ENCODE measurements at places on chromosomes 2 and 18.

- DNase-seq, result no peak
Observed at GRCh38 chr2:149766339-149766738, 178.8 kb upstream of the MMADHC start.

- DNase-seq, result no peak
Observed at GRCh38 chr2:176118601-176119339, 2.2 kb downstream of the HOXD10 start.

GRCh38 chr2:86037141-86037794 lies 68.4 kb downstream of the POLR1A start:
- peak; percentile 57 for DNase-seq

- no peak for DNase-seq
Observed at GRCh38 chr2:48059975-48060374, 153.7 kb upstream of the FBXO11 start.

GRCh38 chr2:110219496-110220189 lies 7.3 kb upstream of the MTLN start:
- no peak for DNase-seq

- peak; percentile 47 for DNase-seq
Observed at GRCh38 chr18:46073474-46074331, 1.6 kb upstream of the PSTPIP2 start.

DNA sequence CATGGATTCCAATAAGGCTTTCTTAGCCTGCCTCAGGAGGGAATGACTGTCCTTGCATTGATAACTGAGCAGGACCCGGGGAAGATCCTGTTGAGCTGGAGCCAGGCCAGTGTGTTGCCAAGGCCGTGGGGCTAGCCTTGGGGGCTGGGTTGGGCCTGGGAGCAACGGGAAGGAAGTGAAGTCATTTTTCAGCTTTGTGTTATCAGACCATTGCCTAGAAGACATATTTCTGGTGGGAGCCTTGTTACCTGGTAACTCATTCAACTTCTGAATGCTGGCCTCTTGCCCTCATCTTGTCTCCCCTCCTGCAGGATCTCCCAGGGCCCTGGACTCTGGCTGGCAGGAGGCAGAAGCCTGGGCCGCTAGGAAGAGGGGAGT lies 92.7 kb upstream of the MGAT5 start:
- no peak for DNase-seq

DNA sequence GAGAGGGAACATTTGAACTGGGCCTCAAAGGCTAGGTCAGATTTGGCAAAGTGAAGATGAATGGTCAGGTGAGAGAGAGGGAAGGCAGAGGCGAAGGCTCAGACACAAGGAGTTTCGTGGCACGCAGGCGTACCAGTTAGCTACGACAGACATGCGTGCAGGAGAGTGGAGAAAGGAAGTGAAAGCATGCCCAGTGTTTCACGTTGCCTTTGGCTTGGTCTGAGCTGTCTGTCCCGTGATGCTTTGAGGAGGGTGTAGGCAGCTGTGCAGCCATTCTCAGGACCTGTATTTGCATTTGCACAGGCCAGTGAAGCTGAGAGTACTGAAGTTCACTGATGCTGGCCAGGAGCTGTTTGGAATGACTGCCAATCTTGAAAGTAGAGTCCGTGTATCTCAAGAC lies 69.5 kb downstream of the HNRNPLL start:
- no peak for DNase-seq

DNA sequence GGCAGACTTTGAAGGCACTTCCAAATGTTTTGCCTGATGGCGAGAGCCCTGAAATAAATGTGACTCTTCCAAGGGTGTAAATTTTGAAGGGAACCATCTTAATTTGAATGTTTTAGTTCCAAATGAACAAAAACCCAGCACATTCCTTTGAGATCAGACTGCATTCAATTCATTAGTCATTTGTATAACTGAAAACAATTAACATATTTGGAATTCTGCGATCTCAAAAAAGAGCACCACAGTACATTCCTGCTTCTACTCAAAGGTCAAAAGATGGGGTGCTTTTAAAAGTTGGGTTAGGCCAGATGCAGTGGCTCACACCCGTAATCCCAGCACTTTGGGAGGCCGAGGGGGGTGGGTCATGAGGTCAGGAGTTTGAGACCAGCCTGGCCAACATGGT lies 38.2 kb upstream of the CHRNA1 start:
- no peak for DNase-seq

GRCh38 chr2:63861220-63861822 lies 19.6 kb downstream of the UGP2 start:
- DNase-seq, result peak; percentile 60

DNA sequence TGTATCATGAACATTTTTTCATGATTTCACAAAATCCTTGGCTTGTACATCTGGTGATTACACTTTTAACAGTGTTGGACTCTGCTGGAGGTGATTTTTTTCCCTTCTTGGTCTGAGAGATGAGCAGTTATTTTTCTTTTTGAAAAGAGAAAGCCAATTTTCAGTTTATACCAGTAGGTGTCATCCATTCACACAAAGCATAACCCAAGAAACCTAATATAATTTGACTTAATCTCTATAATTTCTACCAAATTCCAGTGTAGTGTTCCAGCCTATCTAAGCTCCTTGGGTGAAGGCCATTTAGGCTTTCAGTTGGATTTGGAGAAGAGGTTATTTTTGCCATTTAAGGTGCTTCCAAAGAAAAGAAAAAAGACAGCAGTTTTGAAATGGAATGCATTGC lies 7.7 kb upstream of the ICOS start:
- no peak for DNase-seq

GRCh38 chr2:157792335-157793052 lies 83.6 kb downstream of the ACVR1 start:
- DNase-seq, result no peak

GRCh38 chr2:40332191-40332826 lies 119.6 kb downstream of the SLC8A1 start:
- no peak for DNase-seq

GRCh38 chr2:80377071-80377470 lies 72.5 kb upstream of the LRRTM1 start:
- DNase-seq, result no peak

DNA sequence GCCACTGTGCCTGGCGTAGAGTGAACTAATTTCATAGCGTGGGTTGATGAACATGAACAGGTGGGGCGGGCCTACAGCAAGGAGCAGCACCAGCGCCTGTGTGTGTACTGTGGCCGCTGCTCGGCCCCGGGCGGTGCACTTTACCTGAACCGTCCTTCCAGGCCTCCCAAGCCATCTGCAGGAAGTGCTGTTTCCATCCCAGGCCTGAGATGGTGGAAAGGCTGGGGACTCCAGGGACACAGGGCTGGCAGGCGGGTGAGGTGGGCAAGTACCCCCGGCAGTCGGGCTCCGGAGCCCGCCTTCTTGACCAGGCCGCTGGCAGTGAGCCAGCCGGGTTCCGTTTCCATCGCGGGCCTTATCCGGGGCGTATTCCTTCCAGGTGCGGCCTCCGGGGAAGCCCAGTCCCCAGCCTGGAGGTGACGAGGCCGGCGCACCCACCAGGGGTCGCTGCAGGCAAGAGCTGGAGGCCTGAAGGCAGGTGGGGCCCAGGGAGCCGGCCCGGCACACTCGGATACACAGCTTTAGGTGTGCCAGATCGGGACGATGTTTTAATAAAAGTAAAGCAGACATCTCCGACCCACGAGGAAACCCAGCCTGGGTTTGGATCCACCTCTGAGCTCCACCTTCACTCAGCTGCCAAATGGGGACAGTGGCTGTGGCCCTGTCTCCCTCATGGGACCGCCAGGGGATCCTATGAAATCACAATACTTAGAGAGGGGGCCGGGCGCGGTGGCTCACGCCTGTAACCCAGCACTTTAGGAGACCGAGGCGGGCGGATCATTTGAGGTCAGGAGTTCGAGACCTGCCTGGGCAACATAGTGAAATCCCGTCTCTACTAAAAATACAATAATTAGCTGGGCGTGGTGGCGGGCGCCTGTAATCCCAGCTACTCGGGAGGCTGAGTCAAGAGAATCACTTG lies 22.7 kb upstream of the PDIA6 start:
- peak; percentile 71 for DNase-seq

DNA sequence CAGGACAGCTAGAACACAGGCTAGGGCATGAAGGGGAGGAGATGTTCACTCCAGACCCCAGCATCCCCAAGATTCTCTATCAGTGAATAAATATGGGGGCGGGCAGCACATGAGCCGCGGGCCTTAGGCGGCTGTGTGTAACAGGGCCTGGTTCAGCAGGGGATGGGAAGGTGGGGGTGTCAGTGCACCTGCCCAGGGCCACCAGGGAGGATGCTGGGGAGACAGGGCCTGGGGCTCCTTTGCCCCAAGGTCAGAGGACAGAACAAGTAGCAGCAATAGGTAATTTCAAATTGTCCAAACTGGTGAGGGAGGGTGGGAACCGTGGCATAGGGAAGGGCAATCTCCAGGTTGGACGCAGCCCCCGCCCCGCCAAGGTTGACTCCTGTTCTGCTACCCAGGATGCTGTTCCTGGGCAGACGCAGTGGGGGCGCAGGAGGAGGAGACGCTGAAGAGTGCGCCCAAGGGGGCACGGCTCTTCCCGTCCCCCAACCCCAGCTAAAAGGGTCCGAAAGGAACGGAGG lies 16.2 kb downstream of the CYP26B1 start:
- no peak for DNase-seq

GRCh38 chr2:160614391-160614790 lies 120.8 kb upstream of the RBMS1 start:
- no peak for DNase-seq

DNA sequence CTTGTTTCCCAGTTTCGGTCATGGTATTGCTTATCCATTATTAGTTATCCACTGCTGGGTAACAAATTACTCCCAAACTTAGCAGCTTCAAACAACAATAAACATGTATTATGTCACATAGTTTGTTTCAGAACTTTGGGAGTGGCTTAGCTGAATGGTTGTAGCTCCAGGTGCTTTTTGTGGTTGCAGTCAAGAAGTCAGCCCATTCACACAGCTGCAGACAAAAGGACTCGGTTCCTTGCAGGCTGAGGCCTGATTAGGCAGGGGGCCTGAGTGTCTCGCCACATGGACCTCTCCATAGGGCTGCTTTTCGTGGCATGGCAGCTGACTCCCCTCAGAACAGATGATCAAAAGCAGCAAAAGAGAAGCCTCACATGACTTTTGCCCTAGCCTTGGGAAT lies 58.2 kb upstream of the ITGA4 start:
- no peak for DNase-seq

DNA sequence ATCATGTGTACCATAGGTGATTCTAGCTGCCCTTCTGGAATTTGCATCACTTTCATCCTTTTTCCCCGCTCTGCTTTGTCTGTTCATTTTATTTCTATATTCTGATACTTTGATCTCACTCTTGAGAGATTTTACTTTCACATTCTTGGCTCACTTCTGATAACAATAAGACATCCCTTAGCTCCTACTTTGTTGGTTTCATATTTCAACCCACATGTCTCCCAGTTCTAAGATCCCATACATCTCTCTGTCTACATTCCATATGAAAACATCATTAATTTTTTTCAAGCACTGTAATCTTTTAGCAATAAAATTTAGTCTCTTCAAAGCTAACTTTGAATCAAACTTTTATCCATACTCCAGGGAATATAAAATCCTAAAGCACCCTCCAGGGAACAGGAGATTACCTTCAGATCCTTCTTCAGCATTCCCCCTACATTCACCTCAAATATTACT lies 75.6 kb downstream of the COL3A1 start:
- DNase-seq, result no peak

DNA sequence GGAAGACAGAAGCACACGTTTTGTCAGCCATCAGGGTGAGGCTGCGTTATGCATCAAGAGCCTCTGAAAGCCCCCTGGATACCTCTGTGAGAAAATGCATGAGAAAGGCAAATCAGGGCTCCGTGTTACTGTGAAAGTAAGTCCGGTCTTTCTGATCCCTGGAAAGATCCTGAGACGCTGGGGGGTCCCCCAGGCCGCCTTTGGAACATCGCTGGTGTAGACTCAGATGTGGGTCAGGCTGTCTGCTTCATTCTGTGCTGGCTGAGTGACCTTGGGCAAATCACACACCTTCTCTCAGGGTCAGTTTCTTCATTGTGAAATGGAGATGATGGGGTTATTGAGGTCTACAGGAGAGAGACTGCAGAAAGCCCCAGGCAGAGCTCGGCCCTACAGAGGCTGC lies 42.0 kb upstream of the HS6ST1 start:
- no peak for DNase-seq

DNA sequence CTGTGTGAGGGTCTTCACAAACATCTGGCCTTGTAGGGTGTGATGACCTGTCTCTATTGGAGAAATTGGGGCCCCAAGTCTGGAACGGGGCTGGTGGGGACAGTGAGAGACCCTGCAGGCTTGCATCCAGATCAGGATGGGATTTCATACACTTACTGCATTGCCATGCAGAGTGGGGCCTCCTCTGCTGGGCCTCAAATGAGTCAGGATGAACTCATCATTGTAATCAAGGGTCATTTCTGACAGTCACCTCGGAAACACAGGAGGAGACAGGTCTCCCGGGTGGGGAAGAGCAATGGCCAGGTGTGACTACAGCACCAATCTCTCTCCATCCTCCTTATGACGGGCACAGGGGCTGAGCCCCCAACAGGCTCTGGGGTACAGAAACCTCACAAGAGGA lies 48.1 kb upstream of the GALR1 start:
- DNase-seq, result no peak

- DNase-seq, result no peak
Observed at GRCh38 chr2:63572001-63572400, 16.3 kb downstream of the WDPCP start.

All from activated CD4-positive, alpha-beta T cell treated with anti-CD3 and anti-CD28 coated beads for 4 hours (primary cell).